WTC11 (cell line): ENCODE measurements at places on chromosomes 4 and X.

- no peaks in the 10 kb centered on the region for H3K27me3 ChIP-seq
- no peak overlapping the region for H3K4me3 ChIP-seq
- H3K27ac ChIP-seq, result no peak overlapping the region
- DNase-seq, result no peak
- peaks cover 40% of the 10 kb centered on the region for H3K4me1 ChIP-seq
- peaks cover 19% of the 10 kb centered on the region for H3K36me3 ChIP-seq
These were observed 115.0 kb upstream of the LDB2 start for GRCh38 chr4:17013382-17014006.

- H3K4me3 ChIP-seq, result no peak overlapping the region
- H3K4me1 ChIP-seq, result no peaks in the 10 kb centered on the region
- H3K36me3 ChIP-seq, result peaks cover 61% of the 10 kb centered on the region
- DNase-seq, result no peak
- H3K27me3 ChIP-seq, result no peaks in the 10 kb centered on the region
These were observed 12.6 kb downstream of the ZMYM3 start for GRCh38 chrX:71241301-71241700.

GRCh38 chr4:39637586-39638353 lies 895 bp downstream of the SMIM14 start:
- no peaks in the 10 kb centered on the region for H3K27me3 ChIP-seq
- peak overlapping the region; percentile 99 for H3K27ac ChIP-seq
- peak; percentile 72 for DNase-seq
- H3K36me3 ChIP-seq, result no peaks in the 10 kb centered on the region; the same call in 1 of the 2 replicates
- peaks cover 56% of the 10 kb centered on the region for H3K4me1 ChIP-seq

GRCh38 chrX:115625572-115626301 lies 64.8 kb downstream of the PLS3 start:
- no peak overlapping the region for H3K4me3 ChIP-seq
- DNase-seq, result no peak
- peak overlapping the region; percentile 45; the same call in 1 of the 2 replicates for H3K27ac ChIP-seq
- H3K4me1 ChIP-seq, result peaks cover 15% of the 10 kb centered on the region
- peaks cover 5% of the 10 kb centered on the region for H3K36me3 ChIP-seq

- H3K36me3 ChIP-seq, result no peaks in the 10 kb centered on the region
- H3K4me1 ChIP-seq, result 0 out of 2 replicates have a peak, but pooled peaks cover 3% of the 10 kb centered on the region
- no peak for DNase-seq
- no peaks in the 10 kb centered on the region for H3K27me3 ChIP-seq
These were observed 1512.5 kb downstream of the TECRL start for GRCh38 chr4:62896721-62897120.

GRCh38 chrX:9336456-9336855 lies 128.4 kb upstream of the TBL1X start:
- no peaks in the 10 kb centered on the region for H3K36me3 ChIP-seq
- H3K4me3 ChIP-seq, result no peak overlapping the region
- DNase-seq, result no peak

GRCh38 chrX:8627796-8628195 lies 104.1 kb downstream of the ANOS1 start:
- no peak overlapping the region for H3K27ac ChIP-seq
- H3K36me3 ChIP-seq, result peaks cover 5% of the 10 kb centered on the region
- H3K27me3 ChIP-seq, result no peaks in the 10 kb centered on the region
- peaks cover 14% of the 10 kb centered on the region for H3K4me1 ChIP-seq
- no peak for DNase-seq

DNA sequence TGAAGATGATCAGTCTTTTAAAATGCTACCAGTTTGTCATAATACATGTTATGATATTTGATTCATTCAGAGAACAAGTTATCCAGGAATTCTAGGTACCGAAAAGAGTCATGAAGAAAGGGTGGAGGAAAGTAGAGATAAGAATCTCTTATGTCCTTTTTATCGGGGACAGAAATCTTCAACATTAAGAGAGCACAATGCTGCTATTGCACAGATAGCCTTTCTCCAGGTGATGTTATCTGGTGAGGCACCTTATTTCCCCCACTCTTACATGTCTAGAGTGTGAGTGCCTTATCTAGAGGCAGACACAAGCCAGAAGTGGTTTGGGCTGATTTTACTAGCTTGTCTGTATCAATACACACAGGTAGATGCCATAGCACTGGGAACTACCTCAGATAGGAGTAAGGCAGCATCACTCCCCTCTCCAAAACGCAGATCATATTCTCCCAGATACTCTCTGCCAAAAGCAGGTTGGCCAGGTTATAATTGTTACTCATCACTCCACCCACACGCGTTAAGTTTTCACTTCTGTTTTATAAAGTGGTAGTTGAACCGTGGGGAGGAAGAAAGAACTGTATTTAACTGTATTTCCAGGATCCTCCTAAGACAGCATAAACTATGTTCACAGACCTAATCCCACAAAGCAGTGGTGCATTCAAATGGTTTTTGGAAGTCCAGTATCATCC lies 38.4 kb downstream of the AREG start:
- H3K27me3 ChIP-seq, result 0 out of 2 replicates have a peak, but pooled peaks cover 3% of the 10 kb centered on the region
- no peaks in the 10 kb centered on the region for H3K4me1 ChIP-seq
